KBM-7 (cell line): ENCODE measurements at places on chromosomes 2 and 18.

- no peak for DNase-seq
Observed at GRCh38 chr2:178251151-178251955, 57.0 kb downstream of the OSBPL6 start.

- DNase-seq = peak; percentile 18
Observed at GRCh38 chr18:59357928-59358327, 1.1 kb downstream of the LMAN1 start.

DNA sequence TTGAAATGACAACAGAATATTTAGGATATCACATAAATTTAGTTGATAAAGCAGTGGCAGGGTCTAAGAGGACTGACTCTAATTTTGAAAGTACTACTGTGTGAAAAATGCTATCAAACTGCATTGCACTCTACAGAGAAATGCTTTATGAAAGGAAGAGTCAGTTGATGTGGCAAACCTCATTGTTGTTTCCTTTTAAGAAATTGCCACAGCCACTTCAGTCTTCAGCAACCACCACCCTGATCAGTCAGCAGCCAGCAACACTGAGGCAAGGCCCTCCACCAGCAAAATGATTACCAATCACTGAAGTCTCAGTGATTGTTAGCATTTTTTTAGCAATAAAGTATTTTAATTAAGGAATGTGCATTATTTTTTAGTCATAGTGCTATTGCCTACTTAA lies 488.7 kb upstream of the SLC39A10 start:
- no peak for DNase-seq

DNA sequence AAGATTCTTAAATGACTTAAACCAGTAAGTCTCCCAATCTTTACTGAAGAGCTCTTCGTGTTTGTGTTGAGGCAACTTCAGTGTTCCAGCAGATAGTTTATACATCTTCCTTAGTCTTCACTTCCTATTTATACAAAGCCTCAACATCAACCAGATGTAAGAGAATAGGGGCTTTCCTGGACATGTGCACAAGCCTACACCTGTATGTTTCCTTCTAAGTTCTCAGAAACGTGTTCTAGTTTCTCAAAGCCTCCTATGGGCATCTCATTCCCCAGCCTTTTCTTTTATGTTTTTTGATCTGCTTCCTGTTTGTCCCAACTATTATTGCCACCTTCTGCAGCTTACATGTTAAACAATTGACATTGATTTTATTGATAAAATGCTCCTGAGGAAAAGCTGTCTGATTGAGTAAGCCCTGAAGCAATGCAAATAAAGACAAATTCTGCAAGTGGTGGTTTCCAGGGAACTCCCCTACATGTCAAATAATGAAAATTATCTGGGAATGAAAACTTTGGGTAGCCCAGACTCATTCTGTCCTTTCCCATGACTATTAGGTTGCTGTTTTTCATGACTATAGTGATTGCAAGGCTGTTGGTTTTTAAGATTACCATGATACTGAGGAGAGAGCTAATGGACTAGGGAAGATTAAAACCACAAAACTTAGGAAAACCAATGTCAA lies 663.3 kb upstream of the ACVR2A start:
- no peak for DNase-seq

DNA sequence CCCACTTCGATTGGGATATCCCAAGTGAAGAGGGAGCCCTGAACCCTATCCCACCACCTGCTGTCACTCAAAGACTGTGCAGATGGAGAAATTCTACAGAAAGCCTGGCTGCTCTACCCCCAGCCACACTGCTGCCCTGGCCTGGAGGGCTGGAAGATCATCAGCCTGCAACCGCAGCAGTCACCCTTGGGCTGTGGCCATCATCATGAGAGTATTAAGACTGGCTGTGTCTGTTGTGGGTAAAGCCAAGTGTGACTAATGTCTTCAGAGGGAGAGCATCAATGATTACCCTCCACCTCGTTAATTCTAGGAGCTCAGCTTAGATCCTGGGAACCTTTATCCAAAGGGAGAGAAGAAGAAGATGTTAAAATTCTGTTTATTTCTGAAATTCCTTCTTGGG lies 221.5 kb downstream of the TFCP2L1 start:
- no peak for DNase-seq

DNA sequence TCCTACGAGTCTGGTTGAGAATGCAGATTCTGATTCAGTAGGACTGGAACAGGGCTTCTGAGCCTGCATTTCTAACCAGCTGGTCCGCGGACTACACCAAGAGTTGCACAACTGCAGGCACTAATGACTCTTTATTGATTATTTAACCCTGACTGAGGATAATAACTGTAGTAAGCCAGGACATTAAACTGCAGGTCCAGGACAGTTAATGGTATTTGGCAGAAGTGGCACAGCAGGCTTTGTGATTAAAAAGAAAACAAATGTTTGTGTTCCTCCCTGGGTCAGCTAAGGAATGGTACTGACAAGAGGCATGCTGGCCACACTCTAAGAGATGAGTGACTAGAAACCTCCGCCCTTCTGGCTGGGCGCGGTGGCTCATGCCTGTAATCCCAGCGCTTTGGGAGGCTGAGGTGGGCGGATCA lies 59.4 kb downstream of the ALPK2 start:
- DNase-seq = no peak

GRCh38 chr2:178825183-178825582 lies 18.0 kb upstream of the TTN start:
- DNase-seq = no peak

DNA sequence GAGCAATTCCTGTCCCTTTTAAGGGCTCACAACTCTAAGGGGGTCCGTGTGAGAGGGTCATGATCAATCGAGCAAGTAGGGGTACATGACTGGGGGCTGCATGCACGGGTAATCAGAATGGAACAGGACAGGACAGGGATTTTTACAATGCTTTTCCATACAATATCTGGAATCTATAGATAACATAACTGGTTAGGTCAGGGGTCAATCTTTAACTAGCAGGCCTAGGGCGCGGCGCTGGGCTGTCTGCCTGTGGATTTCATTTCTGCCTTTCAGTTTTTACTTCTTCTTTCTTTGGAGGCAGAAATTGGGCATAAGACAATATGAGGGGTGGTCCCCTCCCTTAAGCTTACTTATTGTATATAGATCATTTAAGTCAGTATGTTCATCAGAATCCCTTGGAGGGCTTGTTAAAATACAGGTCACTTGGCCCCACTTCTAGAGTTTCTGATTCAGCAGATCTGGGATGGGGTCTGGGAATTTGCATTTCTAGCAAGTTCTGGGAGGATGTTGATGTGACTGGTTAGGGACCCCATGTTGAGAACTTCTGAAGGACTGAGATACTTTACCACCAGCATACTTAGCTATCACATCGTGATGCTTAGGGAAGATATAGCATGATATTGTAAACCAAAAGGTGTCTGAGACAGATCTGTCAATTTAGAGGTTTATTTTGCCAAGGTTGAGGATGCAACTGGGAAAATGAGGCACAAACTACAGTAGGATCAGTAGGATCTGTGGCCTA lies 2.8 kb upstream of the INPP4A start:
- DNase-seq = no peak

DNA sequence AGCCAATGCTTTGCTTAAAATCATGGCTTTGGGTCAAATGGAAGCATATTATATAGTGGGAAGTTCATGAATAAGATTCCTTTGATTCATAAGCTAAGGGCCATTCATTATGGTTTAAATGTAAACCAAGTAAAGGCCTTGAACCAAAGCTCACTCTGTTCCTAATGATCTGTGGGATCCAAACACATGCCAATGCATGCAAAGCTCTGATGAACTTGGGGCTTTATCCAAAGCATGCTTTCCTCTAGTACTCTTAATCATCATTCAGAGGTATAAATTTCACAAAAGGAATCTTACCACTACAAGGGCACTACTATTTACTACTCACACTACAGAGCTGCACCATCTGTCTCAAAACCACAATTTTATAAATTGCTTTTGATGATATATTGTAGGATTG lies 102.8 kb upstream of the RBMS1 start:
- DNase-seq = no peak

- DNase-seq = peak; percentile 0
Observed at GRCh38 chr18:59730896-59731295, 33.7 kb upstream of the CCBE1 start.

- peak; percentile 50 for DNase-seq
Observed at GRCh38 chr18:13382366-13382953, 163.9 kb downstream of the LDLRAD4 start.

DNA sequence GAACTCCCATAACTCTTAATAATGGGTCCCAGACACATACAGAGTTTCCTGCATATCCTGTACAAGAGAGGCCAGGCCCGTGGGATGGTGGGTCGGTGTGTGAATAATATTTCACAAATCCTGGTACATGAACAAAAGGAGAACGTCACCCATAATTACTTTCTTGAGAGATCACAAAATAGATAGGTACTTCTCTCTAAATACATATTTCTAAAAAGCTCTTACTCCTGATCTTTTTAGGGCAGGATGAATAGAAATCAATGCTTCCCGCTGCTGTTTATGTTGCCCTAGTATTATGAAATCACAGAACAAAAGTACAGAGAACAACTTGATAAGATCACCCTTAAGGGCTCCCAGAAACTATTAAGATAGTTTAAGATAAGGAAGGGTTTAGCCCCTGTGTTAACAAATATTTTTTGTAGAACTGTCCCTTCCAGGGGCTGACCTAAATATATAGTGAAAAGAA lies 5.4 kb downstream of the IRS1 start:
- DNase-seq = no peak

- DNase-seq = no peak
Observed at GRCh38 chr2:208584378-208584985, 177.9 kb downstream of the PTH2R start.

GRCh38 chr2:120174963-120175581 lies 48.1 kb downstream of the TMEM185B start:
- DNase-seq = peak; percentile 76
